Gastrocnemius medialis (tissue), 4 donors: ENCODE measurements at places on chromosomes 16 and 17. TPM values are rescaled to one million over a fixed set of nuclear protein-coding genes. Genes with fewer than 3 reads are reported as not detected.

DNA sequence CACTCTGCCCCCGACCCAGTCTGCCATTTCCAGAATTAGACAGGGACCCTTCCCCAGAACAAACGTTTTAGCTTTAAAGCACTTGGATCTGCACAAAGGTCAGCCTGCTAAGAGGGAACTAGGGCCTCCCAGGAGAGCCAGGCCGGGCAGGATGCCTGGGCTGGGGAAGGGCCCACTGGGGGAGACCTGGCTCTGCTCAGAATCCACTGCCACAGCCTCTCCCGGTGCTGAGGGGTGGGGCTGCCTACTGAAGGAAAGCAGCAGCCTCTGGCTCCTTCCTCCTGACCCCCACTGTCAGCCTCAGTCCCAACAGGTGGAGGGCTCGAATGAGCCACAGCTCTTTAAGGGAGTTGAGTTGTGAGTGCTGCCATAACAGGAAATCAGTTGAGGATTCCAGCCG lies 1.7 kb downstream of the YBX2 start:
- no peak for DNase-seq

- DNase-seq = no peak
Observed at GRCh38 chr17:78372841-78373240, 5.6 kb upstream of the PGS1 start.

DNA sequence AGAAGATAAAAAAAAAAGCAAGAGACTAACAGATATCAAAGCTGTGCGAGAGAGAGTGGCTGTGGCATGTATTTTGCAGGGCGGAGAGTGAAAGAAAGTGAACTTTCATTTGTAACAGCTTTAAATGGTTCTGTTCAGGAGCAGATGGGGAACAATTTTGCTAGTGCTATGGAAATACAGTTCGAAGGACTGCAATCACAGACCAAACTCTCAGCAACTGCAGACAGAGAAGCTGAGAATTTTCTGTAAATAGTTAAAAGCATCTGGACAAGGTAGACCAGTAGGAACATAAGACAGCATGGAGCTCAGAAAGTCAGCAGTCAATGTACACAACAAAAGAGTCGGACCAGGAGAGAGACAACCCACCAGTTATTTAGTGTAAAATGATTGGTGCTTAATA lies 62.3 kb downstream of the TBX4 start:
- no peak for DNase-seq

DNA sequence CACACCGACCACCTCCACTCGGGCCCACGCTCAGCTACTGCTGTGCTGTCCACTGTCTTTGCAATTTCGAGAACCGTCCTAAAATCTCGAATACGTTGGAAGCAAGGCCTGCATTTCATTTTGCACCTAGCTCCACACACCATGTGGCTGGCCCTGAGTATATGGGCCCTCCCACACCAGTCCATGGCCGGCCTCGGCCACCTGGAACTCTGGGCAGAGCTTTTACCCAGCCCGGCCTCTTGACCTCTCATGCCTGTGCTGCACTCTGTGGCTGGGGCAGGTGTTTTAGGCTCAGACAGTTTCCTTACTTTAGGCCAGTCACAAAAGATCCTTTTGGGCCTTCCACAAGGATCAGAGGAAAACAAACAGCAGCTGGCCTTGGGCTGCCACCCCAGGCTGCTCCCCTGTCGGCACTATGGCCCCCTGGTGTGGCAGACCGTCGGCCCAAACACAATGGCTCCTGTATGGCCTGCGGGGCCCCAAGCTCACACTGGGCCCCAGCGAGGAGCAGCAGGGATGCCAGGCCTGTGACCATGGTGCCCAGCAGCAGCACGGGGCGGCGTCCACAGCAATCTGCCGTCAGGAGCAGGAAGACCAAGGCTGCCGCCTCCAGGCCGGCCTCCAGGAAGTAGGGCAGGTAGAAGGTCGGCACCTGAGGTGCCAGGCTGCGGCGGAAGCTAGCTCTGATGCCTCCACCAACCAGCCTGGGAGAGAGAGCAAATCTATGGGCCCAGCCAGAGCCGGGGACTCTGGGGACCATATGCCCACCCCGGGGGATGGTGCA lies 2.5 kb downstream of the SLC22A31 start:
- DNase-seq = no peak

DNA sequence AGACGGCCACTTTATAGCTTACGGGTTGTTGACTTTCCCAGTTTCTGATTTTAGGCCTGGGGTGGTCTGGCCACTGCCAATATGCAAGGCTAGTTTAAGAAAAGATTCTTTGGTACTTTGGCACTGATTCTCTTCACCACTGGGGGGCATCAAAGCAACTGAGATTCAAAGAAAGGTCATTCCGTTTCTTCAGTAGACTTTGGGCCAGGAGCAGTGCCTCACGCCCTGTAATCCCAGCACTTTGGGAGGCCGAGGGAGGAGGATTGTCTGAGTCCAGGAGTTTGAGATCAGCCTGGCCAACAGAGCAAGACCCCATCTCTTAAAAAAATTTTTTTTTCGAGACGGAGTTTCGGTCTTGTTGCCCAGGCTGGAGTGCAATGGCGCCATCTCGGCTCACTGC lies 53.0 kb downstream of the RPA1 start:
- DNase-seq = no peak

GRCh38 chr16:26985100-26986065 lies 81.3 kb upstream of the C16orf82 start:
- DNase-seq = no peak

DNA sequence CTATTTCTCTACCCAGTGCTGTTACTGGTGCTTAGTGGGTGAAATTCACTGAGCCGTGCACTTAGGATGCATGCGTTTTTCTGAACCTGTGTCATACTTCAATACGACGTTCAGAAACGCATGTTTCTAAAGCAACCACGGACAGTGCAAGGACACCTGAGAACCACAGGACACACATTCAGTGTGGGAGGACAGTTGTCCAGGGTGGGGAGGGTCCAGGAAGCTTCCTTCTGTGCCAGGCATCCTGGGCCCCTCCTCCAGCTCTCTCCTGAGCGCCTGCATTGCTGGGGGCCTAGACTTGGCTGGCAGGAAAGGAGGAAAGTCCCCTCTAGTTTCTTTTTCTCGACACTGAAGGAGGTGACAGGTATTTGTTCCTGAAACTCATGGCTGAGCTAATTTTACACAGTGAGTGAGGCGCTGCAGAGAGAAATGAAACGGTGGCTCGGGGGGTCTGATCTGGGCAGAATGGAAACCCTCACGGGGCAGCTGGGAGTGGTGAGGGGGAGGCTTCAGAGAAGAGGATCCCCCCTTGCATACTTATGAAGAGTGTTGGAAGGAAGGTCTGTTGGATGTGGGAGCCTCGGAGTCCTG lies 89.9 kb downstream of the IRF8 start:
- no peak for DNase-seq

DNA sequence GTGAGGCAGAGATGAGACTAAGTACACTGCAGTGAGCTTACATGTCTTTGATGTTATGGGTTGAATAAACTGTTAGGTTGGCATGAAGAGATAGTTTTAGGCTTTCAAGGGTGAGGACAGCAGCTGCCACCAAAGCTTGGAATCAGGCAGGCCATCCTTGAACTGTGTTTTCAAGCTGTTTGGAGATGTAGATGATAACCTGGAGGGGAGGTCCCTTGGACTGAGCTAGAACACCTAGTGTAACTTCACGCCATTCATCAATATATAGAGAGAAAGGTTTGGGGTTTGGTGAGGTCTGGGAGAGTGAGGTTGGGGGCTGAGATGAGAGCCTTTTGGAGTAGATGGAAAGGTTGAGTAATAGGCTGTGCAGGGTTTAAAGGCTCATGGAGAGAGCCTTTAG lies 2447.0 kb downstream of the TP53TG3F start:
- no peak for DNase-seq

GRCh38 chr17:79084291-79085153 lies 9.9 kb downstream of the ENGASE start:
- DNase-seq = no peak

DNA sequence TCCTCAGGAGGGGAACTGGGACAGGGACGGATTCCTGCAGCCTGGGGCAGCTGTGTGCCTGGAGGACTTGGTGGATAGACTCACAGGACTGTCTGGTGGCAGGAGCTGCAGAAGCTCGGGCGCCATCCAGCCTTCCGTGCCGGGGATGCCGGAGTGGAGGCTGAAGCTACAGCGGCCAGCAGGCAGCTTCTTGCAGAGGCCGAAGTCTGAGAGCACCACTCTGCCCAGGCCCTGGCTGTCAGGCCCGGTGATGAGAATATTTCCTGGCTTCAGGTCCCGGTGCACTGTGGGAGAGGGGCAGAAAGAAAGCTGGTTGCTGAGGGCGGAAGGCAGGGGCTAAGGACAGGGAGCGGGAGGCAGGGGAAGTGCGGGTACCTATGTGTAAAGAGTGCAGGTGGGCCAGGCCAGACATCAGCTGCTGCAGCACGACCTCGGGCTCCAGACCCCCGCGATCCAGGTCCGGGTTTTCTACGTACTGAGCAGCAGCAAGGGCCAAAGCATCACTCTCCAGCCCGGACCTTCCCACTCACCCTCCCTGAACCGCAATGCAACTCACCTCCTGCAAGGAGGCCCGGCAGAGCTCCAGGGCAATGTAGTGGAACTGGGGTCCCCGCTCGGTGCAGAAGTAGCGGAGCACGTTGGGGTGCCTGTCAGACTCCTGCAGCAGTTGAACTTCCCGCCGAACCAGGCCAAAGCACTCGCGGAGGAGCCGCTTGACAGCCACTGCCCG lies 16.1 kb downstream of the PLK1 start:
- no peak for DNase-seq

- DNase-seq = no peak
Observed at GRCh38 chr16:86002178-86002900, 103.4 kb downstream of the IRF8 start.

GRCh38 chr16:27566417-27566816 lies 16.5 kb downstream of the KATNIP start:
- no peak for DNase-seq

- no peak for DNase-seq
Observed at GRCh38 chr16:53147500-53148065, 92.8 kb downstream of the CHD9 start.

GRCh38 chr16:19822533-19822932 lies 62.1 kb downstream of the GPRC5B start:
- DNase-seq = no peak

DNA sequence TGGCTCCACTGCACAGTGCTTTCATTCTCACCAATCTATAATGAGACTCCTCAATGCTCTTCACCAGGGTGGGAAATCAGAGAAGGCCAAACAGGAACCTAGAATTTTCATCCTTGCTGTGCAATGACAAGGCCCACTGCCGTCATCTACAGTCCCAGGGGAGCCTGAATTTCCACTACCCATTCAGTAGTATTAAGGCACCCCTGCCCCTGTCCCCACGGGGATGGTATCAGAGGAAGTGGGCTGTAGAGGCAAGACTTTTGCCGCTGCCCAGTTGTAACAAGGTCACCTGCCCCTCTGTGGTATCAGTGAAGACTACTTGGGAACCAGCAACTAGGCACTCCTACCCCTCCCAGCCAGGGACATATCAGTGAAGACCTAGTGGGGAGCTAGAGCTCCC lies 104.5 kb downstream of the C16orf78 start:
- DNase-seq = no peak

- no peak for DNase-seq
Observed at GRCh38 chr16:68446681-68447652, 1.3 kb downstream of the SMPD3 start.

GRCh38 chr16:787978-788398 lies at the start of gene RPUSD1:
TSS of gene RPUSD1 (minus strand) at chr16:788381. CDS start at chr16:787737, 644 bp downstream.
- DNase-seq = no peak

DNA sequence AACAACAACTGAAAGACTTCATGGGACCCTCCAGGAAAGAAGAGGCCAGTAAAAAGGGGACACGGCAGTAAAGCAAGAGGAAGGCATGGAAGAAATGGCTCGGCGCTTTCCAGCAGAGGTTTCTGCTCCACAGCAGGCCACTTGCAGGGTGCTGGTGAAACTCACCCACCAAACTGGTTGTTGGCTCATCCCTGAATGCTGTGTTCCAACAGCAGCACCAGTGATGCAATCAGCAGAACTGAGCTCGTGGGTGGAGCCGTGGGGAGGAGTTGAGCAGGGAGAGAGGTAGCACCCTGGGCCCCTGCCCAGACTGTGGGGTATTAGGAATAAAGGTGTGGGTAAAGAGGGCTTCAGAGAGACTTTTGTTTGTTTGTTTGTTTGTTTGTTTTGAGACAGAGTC lies 62.8 kb upstream of the ADCY9 start:
- DNase-seq = peak; percentile 50

- no peak for DNase-seq
Observed at GRCh38 chr17:79778504-79779083, 646 bp downstream of the CBX2 start.

- DNase-seq = no peak
Observed at GRCh38 chr17:17313350-17313991, 10.3 kb downstream of the NT5M start.

DNA sequence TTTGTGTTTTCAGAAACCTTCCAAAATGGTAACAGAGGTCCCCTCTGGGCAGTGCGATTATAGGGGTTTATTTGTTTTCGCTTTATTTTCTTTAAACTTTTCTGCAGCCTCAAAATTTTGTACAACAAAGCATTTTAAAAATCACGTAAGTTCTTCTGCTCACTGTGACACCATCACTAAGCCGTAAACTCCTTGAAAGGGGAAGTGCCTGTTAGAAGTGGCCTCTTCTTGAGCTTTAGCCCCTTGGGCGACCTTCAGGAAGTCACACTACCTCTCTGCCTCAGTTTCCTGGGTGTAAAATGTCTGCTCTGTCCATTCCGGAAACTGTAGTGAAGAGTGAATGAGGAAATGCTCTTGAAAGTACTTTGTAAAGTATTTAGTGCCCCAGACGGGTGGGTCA lies 26.6 kb downstream of the ARHGAP27 start:
- DNase-seq = no peak

- no peak for DNase-seq
Observed at GRCh38 chr16:57475711-57476339, 10.5 kb downstream of the DOK4 start.

DNA sequence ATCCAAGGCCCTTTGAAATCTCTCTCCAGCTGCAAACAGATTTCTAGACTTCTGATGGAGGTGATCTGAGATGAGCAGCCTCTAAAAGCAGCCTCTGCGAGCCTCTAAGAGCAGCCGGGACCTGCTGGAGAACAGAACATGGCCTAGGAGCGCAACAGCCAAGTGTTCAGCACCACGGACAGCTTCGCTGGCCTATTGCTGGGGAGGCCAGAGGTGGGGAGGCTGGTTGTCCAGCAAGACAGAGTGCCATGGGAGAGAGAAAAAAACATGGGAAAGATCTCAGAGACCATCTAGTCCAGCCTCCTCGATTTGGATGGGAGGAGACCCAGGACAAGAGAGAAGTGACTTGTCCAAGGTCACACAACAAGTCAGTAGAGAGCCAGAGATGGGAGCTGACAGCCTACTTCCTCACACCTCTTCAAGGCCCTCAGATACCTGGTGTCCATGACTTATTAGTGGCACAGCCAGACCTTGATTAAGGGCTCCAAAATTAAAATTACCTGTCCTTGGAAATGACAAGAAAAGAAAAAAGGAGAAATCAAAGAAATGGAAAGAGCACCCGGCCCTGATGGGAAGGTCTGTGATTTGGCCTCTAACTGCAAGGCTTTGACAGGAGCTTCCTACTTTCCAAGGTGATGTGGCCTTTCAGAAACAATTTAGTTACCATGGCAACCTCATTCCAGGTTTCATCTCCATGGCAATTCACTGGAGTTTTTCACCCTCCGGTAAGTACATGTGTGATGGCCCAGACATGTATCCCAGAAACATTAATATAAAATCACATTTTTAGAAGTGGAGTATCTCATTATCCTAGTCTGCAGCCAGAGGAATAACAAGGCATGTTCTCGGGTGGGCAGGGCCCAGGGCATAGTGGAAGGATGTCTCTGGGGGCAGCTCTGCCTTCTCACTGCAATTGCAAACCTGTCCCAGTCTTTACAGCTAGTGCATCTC lies 14.5 kb downstream of the RPRML start:
- DNase-seq = no peak

NLRC3 gene
- 0.26 TPM for total RNA-seq

PIK3R5 gene
- total RNA-seq = 0.63 TPM

SAP30BP gene
- 42.0 TPM for total RNA-seq

TBC1D3C gene
- not detected for total RNA-seq

ENPP7 gene
- total RNA-seq = not detected

PIGL gene
- 7.3 TPM for total RNA-seq

SHISA9 gene
- total RNA-seq = not detected
